ENCODE measurements at places on chromosomes 1 and 21.

GRCh38 chr1:54403405-54403804, 2.8 kb downstream of the SSBP3 start:
- DNase-seq: no peak

DNA sequence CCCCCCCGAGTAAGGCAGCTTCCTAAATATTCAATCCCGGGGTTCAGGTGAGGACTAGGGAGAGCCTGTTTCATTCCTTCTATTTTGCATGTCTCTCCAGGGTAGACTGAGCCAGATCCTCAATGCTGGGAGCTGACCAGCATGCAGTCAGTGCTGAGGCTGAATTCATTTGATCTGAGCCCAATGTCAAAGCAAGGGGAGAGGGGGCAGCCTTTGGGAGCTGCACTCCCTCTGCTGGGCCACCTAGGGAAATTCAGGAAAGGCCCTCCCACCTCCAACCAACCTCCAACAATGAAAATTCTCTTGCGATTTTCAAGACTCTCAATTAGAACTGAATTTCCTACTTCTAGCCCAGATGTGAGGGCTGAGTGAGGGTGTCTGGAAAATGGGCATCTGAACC, 371.2 kb downstream of the NPHP4 start:
- DNase-seq: no peak

DNA sequence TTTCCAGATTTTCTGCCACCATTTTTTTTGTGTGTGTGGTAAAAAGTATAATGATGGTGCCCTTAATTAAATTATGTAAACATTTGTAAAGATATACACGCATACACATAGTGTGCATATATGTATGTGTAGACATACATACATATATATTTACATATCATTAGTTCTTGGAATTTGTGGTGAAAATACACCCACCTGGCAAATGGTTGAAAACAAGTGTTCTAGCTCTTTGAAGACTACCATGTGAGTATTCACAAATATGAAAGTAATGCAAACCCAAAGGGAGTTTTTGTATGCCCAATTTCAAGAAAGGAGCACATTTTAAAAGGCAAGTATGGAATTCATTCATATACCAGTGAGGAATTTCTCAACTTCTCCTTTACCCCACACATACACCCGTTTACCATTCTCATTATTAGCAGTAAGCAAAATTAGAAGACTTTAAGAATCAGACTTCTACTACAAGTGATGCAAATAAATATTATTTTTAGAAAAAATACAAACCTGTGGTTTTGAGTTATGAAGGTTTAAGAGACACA, 8.0 kb downstream of the RABGAP1L start:
- no peak for DNase-seq

GRCh38 chr1:23224739-23225648, 7.7 kb upstream of the HTR1D start:
- no peak for DNase-seq

DNA sequence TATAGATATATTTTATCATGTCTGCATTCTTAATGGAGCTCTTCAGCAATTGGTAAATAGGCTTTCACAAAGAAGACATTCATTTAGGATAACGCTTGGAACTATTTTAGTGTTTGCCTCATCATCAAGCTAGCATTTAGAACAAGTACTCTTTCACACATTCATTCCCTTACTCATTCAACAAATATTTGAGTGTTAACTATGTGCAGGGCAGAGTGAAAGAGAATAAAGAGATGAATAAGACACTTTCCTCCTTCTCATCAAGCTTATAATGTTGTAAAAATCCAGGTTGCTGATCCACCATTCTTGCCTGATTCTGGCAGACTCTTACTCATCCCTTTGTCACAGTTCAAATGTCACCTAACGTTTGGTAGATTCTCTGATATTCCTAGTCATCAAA, 386.3 kb upstream of the BEND5 start:
- no peak for DNase-seq

GRCh38 chr1:29179641-29180184, 2.0 kb downstream of the SRSF4 start:
- DNase-seq: no peak

DNA sequence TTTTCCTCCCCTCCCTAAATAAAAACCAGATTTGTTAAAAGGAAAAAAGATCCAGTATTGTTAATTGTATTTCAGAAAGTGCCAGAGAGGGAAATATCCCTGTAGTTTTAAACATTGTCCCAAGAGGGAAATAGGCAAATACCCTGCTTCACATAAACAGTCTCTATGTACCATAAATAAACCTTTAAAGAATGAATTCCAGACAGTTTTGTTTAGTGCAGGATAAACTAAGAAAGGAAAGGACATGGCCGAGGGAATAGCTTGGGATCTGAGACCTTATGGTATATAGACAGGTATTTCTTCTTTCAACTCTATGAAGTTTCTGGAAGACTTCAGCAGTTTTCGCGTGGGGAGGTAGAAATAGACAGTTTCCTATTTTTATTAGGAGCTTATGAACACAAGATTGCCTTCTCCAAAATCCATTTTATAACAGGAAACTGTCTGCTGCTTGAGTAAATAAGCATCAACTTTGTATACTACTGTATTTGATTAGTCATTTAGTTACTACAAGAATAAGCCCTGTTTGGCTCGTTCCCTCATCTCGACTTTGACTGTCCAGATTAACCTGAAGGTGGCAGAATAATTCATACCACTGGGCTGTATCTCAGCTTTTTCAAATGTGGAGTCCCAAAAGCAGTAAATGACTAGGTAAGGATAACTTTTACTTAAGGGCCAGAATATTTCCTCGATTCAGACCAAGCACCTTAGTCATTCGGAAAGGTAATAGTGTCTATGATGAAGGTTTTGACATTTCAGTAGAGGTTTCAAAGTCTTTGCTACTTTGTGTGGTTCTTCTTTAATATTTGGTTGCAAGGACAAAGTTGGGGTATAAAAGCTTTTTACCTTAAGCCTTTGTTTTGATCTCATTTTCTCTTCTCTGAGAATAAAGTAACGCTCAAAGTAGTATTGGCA, 177.5 kb downstream of the VPS13D start:
- no peak for DNase-seq

DNA sequence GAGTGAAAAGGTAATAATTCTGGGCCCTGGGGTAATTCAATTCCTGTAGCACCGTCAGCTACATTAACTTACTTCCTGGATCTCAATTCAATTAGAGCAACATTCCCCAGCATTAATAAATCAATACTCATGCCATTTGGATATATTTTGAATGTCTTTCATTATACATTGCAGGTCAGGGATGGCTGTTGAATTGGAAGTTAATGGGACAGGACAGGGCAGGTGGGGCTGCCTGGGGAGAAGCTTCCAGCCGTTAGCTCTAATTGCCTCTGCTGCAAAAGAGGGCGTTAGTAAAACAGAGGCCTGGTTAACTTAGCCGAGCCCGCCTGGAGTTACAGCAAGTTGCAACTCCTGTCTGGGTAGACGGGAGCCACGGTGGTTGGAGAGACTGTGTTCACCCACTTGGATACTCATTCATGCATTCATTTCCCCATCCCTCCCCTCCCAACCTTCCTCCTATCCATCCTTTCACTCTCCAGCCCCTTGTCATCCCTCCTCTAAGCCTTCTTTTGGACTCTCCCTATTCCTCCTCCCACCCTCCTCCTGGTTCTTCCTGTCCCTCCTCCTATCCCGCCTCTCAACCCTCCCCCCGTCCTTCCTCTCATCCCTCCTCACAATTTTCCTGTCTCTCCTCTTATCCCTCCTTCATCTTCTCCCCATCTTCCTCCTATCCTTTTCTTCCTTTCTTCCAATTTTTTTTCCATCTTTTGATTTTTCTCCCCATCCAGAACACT, 137.6 kb upstream of the RUNX3 start:
- DNase-seq: no peak

DNA sequence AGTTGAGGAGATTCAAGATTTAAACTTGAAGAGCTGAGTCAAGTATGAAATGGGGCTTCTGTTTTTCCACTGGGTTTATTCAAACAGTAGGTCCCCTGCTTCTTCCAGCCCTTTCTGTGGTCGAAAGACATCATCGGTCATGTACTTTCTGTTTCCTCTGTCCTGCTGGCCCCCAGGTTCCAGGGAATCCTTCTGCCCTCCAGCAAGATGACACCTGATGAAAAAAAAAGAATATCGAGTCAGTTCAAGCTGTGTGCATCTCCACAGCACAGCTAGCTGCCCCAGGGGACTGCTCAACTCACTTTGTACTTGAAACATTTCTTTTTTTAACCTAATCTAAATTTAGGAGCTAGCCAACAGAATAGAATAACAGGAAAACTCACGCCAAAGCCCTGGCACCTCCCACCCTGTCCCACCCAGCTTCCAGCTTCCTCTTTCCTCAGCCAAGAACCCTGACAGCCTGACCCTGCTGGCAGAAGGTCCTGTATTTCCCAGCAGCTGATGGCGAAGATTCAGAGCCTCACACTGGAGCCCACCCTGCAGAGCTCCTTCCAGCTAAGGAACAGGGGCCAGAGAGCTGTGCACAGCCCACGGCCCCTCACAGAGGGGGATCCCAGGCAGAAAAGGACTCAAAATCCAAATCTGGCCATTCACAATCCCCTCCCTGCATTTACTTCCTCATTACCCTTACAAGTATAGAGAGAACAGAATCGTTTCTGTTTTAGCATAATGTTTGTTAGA, 176.5 kb downstream of the PSMG1 start:
- no peak for DNase-seq

GRCh38 chr1:70353601-70354331, 756 bp downstream of the ANKRD13C start:
- no peak for DNase-seq

- no peak for DNase-seq
Observed at GRCh38 chr1:67745875-67746698, 61.1 kb downstream of the GADD45A start.

DNA sequence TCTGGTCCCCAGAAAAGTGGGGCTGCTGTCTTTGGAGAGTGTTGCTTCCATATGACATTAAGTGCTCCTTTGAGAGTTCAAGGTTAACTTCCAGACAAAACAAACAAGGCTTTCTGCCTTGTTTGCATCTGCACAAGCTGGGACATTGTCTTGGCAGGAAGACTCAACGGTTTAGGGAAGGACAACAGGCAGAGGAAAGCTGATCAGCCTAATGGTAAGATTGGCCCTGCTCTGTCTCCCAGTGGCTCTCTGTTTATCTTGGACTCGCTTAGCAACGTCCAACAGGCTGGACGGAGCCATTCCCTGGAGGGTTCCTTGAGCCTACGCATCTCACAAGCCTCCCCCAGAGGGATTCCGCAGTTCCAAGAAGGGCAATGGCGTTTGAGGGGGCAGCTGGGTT, 62.2 kb upstream of the SLC44A3 start:
- DNase-seq: no peak

GRCh38 chr1:9426291-9426711, 113.0 kb upstream of the SLC25A33 start:
- peak; percentile 53 for DNase-seq

- DNase-seq: no peak
Observed at GRCh38 chr1:29802181-29803068, 566.1 kb downstream of the PTPRU start.

- DNase-seq: no peak
Observed at GRCh38 chr1:37453647-37454046, 20.7 kb upstream of the ZC3H12A start.

DNA sequence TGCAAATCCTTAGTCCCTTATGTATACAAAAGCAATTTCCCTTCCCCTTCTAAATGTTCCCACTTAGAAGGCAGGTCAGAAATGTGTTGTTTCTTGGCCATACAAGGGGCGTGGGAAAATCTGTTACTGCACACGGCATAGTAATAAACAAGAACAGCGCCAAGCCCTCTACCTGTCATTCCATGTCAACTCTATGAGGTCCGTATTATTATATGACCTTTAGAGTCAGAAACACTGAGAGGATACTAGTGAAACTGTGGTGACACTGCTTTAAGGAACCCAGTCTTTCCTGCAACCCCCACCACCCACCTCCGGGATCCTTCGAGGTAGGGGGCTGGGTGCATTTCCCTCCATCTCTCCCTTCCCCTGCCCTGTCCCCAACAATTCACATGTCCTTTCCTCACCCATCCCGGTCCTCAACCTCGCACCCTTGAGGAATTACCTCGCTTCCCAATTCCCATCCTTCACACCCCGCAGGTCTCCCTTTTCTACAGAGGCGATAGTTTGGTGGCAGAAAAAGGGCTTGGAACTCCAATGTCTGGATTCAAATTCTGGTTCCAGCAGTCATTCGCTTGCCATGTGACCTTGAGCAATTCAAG, 647 bp downstream of the SDHB start:
- DNase-seq: no peak

- DNase-seq: no peak
Observed at GRCh38 chr1:2499260-2499659, 23.2 kb downstream of the PLCH2 start.

GRCh38 chr1:223081181-223081994, 61.7 kb downstream of the TLR5 start:
- peak; percentile 54 for DNase-seq

- no peak for DNase-seq
Observed at GRCh38 chr1:71781450-71781849, 500.9 kb downstream of the NEGR1 start.

Measured in stimulated activated CD8-positive, alpha-beta memory T cell treated with anti-CD3 and anti-CD28 coated beads, Interleukin-2, amount 100 ng/mL, for 1 hour (primary cell).